Activated naive CD4-positive, alpha-beta T cell treated with anti-CD3 and anti-CD28 coated beads, Interleukin-2, amount 50 U/mL, for 72 hours (primary cell): ENCODE measurements at places on chromosomes 13 and 19. TPM values are rescaled to one million over a fixed set of nuclear protein-coding genes. Genes with fewer than 3 reads are reported as not detected.
A peak's percentile ranks its signal among the peaks of the same experiment; 100 is the strongest.

ZNF229 gene
- 0.09 TPM for total RNA-seq

- DNase-seq: peak; percentile 58
Measured at GRCh38 chr19:17424743-17425365, 5.0 kb downstream of the MVB12A start.

DNA sequence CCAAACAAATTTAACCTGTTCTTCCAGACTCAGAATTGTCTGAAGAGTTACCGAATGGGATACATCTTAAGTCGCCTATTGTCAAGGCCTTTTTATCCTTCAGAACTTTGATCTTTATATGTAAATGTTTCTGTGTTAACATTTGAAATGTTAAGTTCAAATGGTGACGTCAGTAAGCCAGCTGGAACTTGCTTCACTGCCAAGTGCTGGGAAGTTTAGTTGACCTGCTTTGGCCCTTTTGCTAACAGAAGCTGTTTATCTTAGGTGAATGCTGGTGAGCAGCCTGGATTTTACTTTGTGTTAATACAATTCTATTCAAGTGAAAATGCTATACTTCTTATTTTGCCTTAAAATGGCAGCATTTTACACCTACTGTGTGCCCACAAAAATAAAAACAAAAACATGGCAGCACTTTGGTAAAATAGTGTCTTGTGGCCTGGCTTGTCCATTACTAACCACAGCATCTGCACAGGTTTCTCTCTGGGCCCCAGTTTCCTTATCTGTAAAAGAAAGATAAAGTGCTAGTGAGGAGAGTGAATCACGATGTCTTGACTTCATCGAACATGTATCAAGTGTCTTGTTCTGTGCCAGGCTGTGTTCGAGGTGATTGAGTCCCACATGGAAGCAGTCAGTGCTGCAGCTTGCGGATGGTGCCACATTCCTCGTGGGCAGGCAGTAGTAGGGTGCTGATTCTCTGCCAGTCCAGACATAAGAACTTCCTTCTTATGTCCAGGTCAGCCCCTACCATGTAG is 2.2 kb downstream of the NAXD start:
- no peak for DNase-seq

PRKCG gene
- not detected for total RNA-seq

DNA sequence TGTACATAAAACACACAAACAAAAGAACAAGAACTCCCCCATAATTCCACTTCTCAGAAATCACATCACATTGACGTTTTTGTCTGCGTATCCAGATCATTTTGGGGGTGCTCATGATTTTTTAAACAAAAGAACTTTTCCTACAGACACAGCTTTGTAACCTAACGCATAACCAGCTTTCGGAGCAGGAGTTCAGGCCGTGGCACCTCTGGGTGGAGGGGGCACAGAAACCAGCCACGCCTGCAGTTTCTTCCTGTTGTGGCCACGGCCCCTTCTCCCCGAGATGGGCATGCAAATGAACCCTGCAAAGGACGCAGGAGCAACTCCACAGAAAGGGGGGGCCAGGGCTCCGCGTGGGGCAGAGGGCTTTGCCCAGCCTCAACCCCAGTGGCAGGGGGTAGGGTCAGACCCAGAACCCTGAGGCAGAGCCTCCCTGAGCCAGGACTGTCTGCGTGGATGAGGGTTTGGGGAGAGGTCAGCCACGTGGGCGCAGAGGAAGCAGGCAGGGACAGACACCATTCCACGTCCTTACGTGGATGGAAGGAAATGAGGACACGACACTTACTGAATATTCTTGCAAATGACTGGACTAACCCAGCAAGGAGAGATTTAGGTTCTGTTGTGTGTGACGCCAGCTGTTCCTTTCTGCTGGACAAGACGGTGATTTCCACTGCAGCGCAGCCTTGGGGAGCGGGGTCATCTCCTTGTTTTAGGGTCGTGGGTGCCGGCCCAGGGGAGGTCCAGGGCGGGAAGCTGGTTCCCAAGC is 64.4 kb downstream of the RASA3 start:
- no peak for DNase-seq

- no peak for DNase-seq
Measured at GRCh38 chr19:15656467-15656866, 15.8 kb downstream of the CYP4F3 start.
